ENCODE measurements at places on chromosomes 13 and 19.

DNA sequence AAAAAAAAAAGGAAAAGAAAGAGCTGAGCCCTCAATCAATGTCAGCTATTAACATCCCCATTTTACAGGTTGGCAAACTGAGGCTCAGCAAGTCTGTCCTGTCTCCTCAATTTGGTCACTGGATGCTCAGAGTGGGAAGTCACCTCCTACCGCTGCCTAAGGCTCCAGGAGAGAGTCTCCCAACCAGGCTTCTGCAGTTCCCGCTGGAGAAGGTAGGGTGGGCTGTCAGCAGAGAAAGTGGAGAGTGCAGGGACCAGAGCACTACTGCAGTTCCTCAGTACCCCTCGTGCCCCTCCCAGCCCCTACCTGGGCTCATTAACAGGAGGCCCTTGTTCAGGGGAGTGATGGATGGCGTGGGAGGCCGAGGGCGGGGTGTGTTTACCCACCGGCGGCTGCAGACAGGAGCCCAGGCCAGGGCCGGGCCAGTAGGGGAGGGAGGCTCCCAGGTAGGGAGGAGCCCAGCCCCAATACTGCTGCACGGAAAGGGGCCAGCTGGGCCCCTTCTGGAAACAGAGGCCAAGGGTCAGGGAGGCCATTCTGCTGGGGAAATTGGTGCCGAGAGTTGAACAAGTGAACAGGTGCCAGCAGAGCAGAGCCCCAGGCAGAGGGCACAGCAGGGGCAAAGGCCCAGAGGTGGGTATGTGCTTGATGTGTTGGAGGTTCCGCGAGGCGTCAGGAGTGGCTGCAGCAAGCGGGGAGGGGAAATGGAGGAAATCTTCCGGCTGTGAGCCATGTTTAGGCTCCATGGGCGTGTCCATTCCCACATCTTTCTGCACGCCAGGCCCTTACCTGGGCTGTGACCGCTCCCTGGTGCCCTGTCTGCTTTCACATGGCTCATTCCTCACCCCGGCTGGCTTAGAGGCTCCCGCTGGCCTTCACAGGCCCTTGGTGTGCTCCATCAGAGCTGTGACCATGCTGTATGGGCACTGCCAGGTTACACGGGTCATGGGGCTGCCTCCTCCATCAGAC lies 7.6 kb upstream of the COMP start:
- no peak for DNase-seq

DNA sequence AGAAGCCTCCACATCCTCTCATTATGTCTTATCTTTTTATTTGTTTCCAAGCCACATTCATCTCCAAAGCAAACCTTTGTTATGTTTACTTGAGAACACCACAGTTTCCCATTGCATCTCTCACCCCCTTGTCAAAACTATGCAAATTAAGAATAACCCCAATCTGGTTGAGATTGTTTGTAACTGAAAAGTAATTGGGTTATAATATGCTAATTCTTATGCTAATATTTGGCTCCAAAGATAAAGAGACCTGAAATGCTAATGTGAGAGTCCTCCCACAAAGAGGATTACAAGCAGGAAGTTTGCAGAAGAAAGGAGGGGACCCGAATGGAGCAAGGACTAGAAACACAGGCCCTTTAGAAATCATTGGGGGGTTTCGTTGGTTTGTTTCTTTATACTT lies 92.9 kb upstream of the UBL3 start:
- DNase-seq, result no peak

- DNase-seq, result no peak
Observed at GRCh38 chr19:37511821-37512220, 5.1 kb downstream of the ZNF793 start.

DNA sequence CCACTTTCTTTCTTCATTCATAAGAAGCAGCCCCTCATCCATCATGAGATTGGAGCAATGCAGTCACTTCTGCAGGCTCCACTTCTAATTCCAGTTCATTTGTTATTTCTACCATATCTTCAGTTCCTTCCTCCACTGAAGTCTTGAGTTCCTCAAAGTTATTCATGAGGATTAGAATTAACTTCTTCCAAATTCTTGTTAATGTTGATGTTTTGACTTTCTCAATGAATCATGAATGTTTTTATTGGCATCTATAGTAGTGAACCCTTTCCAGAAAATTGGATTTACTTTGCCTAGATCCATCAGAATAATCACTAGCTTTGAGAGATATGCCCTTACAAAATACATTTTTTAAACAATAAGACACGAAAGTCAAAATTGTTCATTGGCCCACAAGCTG lies 2567.7 kb upstream of the PCDH20 start:
- no peak for DNase-seq

DNA sequence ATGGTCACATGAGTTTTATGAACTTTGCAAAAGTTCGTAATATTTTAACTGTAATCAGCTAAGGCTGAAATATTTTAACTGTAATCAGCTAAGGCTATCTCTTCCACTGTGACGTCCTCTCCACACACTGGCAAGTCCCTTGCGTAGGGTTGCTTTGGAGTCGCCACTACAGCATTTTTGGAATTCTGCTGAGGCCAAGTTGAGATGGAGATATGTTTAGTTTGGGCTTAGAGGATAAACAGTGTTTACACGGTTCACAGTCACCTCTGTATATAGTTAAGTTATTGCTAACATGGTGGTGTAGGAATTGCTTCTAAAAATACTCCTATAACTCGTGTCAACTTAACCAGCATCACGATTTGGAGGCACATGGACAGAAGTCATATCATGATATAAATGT lies 143.6 kb upstream of the SERP2 start:
- DNase-seq, result no peak

Measured in B cell (primary cell).